ENCODE measurements at places on chromosomes 2 and 18. TPM values are rescaled to one million over a fixed set of nuclear protein-coding genes. Genes with fewer than 3 reads are reported as not detected.

DNA sequence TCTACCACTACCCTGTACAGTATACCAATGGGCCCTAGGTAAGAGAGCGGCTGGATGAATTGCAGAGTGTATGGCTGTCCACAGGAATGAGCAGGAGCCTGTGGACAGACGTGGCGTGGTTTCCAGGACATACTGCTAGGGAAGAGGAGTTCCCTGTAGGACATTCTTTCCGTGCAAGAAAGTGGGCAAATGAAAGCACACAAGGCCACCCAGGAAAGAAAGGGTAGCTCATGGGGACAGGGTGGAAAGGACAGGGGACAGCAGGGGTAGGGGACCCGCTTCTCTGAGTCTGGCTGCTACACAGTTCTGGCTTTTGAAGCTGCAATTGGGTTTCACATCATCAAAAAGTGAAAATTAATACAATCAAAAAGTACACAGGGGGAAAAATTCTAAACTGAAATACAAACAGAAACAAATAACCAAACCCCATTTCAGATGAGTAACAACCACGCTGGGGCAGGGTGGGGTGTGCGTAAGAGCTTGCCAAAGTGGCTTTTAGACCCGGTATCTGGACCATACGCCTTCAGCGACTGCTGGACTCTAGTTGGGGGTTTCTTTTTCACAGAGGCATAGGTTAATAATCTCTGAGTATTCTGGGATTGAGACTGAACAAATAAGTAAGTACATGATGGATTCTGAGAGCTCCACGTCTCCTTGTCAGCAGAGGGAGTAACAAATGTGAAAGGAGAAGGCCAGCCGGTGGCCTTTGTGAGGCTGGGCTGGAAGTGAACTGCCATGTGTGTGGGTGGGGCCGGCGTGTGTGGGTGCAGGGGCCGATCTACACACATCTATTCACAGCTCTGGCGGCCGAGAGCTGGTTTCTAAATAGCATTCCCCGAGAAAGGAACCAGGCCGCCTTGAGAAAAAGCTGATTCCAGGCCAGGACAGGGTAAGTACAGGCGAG lies 84.0 kb downstream of the HDAC4 start:
- H3K27me3 ChIP-seq: no peaks in the 10 kb centered on the region
- DNase-seq: peak; percentile 57
- H3K4me3 ChIP-seq: no peak overlapping the region
- peak overlapping the region; percentile 88 for H3K27ac ChIP-seq
- no peaks in the 10 kb centered on the region for H3K36me3 ChIP-seq
- H3K4me1 ChIP-seq: peaks cover 12% of the 10 kb centered on the region

- no peaks in the 10 kb centered on the region for H3K27me3 ChIP-seq
- H3K4me3 ChIP-seq: no peak overlapping the region
- no peaks in the 10 kb centered on the region for H3K4me1 ChIP-seq
- DNase-seq: no peak
- no peaks in the 10 kb centered on the region for H3K36me3 ChIP-seq
These were observed 68.2 kb upstream of the NEDD4L start for GRCh38 chr18:57975805-57976204.

DNA sequence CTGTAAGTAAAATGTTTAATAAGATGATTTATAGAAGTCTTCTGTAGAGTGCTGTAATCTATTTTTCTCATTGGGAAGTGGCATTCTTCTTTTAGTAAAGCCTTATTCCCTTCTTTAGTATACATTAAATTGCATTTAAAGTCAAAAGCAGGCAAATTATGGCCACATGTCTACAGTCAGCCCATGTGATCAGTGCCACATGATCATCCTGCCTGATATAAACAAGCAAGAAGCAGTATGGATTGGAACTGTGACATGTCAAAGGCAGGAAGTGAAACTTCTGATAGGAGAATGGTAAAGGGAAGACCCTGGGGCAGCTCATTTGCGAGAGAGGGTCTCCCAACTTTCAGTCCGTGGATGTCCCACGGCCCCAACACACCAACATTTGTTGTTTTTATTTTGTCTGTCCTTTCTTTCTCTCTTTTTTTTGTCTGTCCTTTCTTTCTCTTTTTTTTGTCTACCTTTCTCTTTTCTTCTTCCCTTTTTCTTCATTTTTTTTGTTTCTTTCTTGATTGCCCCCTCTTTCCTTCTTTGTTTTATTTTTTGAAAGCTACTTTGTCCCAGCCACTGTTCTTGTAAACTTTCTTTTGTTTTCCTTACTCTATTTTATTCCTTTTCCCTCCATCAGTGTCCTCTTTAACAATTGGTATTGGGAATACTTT lies 154.9 kb downstream of the DTNA start:
- H3K36me3 ChIP-seq: no peaks in the 10 kb centered on the region
- no peak for DNase-seq
- H3K27ac ChIP-seq: no peak overlapping the region
- peaks cover 1% of the 10 kb centered on the region for H3K4me1 ChIP-seq
- H3K27me3 ChIP-seq: no peaks in the 10 kb centered on the region

- H3K4me1 ChIP-seq: no peaks in the 10 kb centered on the region
- peak; percentile 13 for DNase-seq
- H3K27ac ChIP-seq: no peak overlapping the region
- no peaks in the 10 kb centered on the region for H3K36me3 ChIP-seq
- H3K4me3 ChIP-seq: no peak overlapping the region
- peaks cover 2% of the 10 kb centered on the region for H3K27me3 ChIP-seq
These were observed 46.9 kb upstream of the LAMA1 start for GRCh38 chr18:7164323-7165004.

- H3K4me3 ChIP-seq: no peak overlapping the region
- no peak for DNase-seq
- H3K27ac ChIP-seq: no peak overlapping the region
- H3K27me3 ChIP-seq: no peaks in the 10 kb centered on the region
These were observed 1192.5 kb upstream of the ACVR2A start for GRCh38 chr2:146652311-146652710.

The SERTAD2 gene
- 26.7 TPM for total RNA-seq

DNA sequence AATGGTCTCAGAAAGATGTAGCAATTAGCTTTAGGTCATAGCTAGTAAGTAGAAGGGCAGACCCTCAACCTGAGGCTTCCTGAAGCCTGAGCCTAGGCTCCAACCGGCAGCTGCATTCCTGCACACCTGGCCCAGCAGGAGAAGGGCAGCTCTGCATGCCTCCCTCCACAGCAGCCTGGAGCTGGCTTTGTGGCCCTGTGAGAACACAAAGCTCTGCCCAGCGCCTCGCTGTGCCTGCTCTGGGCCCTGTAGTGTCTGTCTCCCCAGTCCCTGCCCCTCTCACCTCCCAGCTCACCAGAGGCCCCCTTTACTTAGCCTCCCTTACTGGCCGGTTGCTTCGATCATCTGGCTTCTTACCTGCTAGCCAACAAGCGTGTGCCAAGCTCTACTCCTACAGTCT lies 6.7 kb downstream of the TMEM214 start:
- peaks cover 33% of the 10 kb centered on the region for H3K36me3 ChIP-seq
- no peaks in the 10 kb centered on the region for H3K4me1 ChIP-seq
- H3K27ac ChIP-seq: no peak overlapping the region
- no peaks in the 10 kb centered on the region for H3K27me3 ChIP-seq
- no peak overlapping the region for H3K4me3 ChIP-seq

DNA sequence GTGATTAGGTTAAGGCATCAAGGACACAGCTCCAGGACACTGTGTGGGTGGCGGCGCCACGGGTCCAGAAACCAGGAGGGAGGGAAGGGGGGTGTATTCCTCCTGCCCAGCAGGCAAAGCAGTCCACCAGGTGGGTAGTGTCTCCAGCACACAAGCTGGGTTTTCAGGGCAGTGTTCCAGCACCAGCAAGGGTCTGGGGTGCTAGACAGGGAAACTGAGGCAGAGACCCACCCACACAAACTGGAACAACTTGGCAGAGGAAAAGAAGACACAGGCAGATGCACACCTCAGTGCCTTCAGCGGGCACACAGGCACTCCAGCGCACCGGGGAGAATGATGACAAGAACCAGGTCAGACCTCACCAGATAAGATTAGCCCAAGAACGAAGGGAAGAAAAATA lies 28.4 kb upstream of the GNAL start:
- no peaks in the 10 kb centered on the region for H3K4me1 ChIP-seq
- no peaks in the 10 kb centered on the region for H3K27me3 ChIP-seq
- H3K36me3 ChIP-seq: no peaks in the 10 kb centered on the region
- no peak overlapping the region for H3K4me3 ChIP-seq

- no peak for DNase-seq
- no peaks in the 10 kb centered on the region for H3K4me1 ChIP-seq
- H3K27ac ChIP-seq: no peak overlapping the region
- H3K27me3 ChIP-seq: no peaks in the 10 kb centered on the region
- peaks cover 23% of the 10 kb centered on the region for H3K36me3 ChIP-seq
These were observed 23.2 kb downstream of the DNAJC27 start for GRCh38 chr2:24948506-24948905.

DNA sequence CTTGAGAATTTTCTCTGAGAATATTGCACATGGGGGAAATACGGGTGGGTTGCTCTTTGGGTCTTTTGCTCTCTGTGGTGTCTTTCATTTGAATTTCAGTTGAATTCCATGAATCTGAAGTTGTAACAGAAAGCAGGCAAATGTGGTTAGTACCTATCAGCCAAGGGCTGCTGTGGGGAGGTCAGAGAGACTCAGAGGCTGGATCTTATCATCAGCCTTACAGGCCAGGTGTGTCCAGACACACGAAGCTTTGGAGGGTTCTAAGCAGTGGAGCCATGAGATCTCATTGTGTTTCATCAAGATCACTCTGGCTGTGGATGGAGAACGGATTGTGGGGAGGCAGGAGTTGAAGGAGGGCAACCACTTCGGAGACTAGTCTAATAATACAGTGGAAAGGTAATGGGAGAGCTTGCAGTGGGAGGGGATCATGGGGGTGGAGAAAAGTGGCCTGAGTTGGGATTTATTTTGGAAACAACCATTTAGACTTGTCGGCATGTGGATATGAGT lies 68.1 kb downstream of the GNAL start:
- H3K4me3 ChIP-seq: no peak overlapping the region
- H3K4me1 ChIP-seq: no peaks in the 10 kb centered on the region
- H3K36me3 ChIP-seq: no peaks in the 10 kb centered on the region

GRCh38 chr2:166881177-166881576 lies 7.1 kb upstream of the XIRP2 start:
- H3K4me3 ChIP-seq: no peak overlapping the region
- no peak for DNase-seq
- no peaks in the 10 kb centered on the region for H3K27me3 ChIP-seq

The PLGLB2 gene
- 5.6 TPM for total RNA-seq

DNA sequence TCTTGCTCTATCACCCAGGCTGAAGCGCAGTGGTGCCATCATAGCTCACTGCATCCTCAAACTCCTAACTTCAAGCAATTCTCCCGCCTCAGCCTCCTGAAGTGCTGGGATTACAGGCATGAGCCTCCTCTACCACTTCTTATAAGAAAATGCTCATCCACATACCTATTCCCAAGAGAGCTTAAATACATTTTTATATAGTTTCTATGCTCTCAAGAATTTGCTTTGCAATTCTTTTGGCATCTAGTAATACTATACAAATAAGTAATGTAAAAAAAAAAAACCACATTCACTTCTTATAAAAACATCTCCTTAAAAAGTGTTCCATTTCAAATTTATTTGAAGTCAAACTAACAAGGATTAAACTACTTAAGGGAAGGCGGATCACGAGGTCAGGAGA lies 197.3 kb downstream of the DNAH7 start:
- H3K27me3 ChIP-seq: no peaks in the 10 kb centered on the region
- H3K36me3 ChIP-seq: no peaks in the 10 kb centered on the region
- H3K4me1 ChIP-seq: no peaks in the 10 kb centered on the region
- no peak for DNase-seq
- H3K4me3 ChIP-seq: no peak overlapping the region

DNA sequence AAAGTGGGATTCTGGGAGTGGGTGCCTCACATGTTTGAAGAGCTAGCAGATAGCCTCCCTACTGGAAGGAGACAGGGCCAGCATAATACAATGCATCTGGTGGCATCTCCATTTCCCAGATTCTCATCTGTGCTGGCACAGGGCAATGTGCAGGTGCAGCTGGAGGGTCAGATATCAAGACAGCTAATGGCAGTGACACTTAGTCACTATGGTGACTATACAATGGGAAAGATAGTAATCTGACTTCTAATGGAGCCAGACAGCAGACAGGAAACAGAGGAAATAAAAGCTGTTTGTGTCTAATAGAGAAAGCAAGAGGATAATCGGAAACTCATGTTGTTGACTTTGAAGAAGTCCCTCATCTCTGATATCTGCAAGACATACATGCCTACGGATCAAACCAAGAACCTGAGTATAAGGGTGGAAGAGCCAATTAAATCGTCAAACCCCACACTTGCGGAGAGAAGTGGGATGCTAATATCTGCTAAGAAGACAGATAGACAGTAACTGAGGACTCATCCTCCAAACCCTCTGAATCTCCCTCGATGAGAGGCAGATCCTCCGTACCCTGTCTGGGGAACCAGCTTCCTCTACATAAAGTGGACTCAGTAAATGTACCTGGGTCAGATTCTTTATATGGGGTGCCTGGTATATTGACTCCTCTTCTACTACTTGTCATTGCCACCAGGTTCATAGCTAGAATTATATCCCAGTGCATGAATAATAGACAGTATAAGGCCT lies 692.7 kb downstream of the SOCS6 start:
- H3K27me3 ChIP-seq: no peaks in the 10 kb centered on the region
- DNase-seq: no peak
- no peak overlapping the region for H3K27ac ChIP-seq

GRCh38 chr2:85504778-85505261 lies 34.1 kb upstream of the MAT2A start:
- DNase-seq: peak; percentile 50
- H3K4me3 ChIP-seq: no peak overlapping the region
- no peak overlapping the region for H3K27ac ChIP-seq
- H3K27me3 ChIP-seq: no peaks in the 10 kb centered on the region
- H3K4me1 ChIP-seq: peaks cover 4% of the 10 kb centered on the region

DNA sequence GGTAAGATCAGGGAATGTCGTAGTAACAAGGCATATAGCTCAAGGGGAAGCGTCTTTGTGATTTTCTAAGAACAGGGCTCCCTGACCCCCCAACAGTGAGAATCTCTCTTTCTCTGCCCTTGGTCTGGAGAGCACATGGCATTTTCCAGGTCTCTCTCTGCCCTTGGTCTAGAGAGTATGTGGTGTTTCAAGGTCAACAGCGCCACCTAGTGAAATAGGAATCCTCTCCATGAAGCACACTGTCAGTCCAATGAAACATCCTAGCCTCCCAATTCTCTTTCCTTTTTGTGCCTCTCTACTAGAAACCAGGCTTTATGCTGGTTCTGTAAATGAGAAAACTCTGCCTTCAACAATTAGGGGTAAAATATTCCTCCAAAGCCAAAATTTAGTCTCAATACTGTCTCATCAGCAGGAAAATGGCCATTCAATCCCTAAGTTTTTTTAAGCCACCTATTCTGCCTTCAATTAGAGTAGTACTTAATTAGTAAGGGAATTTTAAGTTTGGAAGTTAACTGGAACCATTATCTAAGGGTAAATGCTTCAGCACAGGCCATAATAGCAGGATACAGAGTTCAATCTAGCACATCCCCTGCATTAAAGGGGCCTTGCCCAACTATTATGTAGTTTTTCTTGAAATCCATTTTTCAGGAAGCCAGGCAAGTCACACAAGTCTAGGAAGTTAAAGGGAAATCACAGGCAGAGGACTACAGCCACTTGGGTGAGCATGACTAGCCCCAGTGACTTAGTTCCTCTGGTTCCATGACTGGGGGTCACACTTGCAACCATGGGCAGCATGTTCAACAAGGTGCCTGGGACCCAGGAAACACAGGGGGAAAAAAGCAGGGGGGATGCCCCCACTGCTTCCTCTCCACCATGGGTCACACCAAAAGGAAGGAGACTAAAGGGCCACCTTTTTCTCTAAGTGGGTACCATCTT lies 12.4 kb downstream of the DYM start:
- H3K36me3 ChIP-seq: no peaks in the 10 kb centered on the region
- H3K4me3 ChIP-seq: no peak overlapping the region
- H3K4me1 ChIP-seq: no peaks in the 10 kb centered on the region
- H3K27ac ChIP-seq: no peak overlapping the region
- no peaks in the 10 kb centered on the region for H3K27me3 ChIP-seq

- H3K27me3 ChIP-seq: no peaks in the 10 kb centered on the region
- no peaks in the 10 kb centered on the region for H3K4me1 ChIP-seq
- peaks cover 8% of the 10 kb centered on the region for H3K36me3 ChIP-seq
- DNase-seq: no peak
- H3K4me3 ChIP-seq: no peak overlapping the region
These were observed 62.8 kb downstream of the AGFG1 start for GRCh38 chr2:227534714-227535113.

All from lung (tissue), 17 donors.